ENCODE measurements at places on chromosomes 7 and 10.

DNA sequence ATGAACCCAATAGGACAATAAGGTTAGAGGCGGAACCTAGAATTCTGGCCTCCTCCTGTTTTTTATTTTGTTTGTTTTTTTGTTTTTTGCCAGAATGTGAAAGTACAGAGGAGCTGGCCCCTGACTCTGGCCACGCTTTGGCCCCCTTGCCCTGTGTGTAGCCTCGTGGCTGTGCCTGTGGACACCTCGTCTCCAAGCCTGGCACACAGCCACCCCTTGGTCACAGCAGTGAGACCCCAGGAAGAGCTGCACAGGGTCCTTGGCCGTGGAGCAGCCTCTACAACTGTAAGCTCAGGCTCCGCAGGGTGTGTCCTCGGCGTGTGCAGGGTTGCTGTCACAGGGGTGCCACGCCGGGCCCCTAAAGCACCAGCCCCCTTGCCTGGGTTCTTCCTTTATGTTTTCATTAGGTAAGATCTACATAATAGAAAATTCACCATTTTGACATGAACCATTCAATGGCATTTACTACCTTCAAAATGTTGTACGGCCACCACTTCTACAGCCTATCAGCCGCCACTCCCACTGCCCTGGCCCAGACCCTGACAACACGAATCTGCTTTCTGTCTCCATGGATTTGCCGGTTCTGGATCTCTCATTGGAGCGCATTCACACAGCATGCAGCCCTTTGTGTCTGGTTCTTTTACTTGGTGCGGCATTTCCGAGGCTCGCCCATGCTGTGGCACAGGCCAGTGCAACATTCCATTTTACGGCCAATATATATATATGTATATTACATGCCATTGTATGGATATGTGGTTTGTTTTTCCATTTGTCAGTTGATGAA, 51.0 kb downstream of the AMZ1 start:
- no peak overlapping the region for H3K4me3 ChIP-seq
- H3K27ac ChIP-seq, result no peak overlapping the region
- DNase-seq, result no peak
- peaks cover 9% of the 10 kb centered on the region for H3K4me1 ChIP-seq
- peaks cover 2% of the 10 kb centered on the region for H3K36me3 ChIP-seq
- H3K27me3 ChIP-seq, result no peaks in the 10 kb centered on the region

GRCh38 chr10:971613-972012, 16.6 kb upstream of the GTPBP4 start:
- H3K36me3 ChIP-seq, result no peaks in the 10 kb centered on the region
- H3K27ac ChIP-seq, result no peak overlapping the region
- no peak for DNase-seq
- no peaks in the 10 kb centered on the region for H3K27me3 ChIP-seq

GRCh38 chr10:125442856-125443540, 240.0 kb downstream of the TEX36 start:
- no peaks in the 10 kb centered on the region for H3K36me3 ChIP-seq
- no peaks in the 10 kb centered on the region for H3K4me1 ChIP-seq
- no peaks in the 10 kb centered on the region for H3K27me3 ChIP-seq
- H3K4me3 ChIP-seq, result no peak overlapping the region

DNA sequence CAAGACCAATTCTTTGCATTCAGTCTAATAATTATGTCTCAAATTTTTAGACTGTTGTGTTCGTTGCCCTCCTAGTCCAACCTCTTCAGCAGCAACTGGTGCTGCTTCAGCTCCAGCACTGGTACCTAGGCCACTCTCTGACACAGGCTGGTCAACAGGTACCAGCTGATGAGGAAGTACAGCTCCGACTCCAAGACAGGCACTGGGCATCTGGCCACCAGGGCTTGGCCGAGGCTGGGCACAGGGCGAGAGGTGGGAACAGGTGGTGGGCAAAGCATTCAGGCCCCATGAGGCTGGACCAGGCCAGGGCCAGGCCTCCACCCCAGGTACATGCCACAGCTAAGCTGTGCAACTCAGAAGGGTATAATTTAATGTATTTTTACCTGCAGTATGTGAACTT, 151.5 kb upstream of the AGR3 start:
- no peak for DNase-seq
- H3K27ac ChIP-seq, result no peak overlapping the region
- H3K27me3 ChIP-seq, result no peaks in the 10 kb centered on the region
- peaks cover 10% of the 10 kb centered on the region for H3K4me1 ChIP-seq

DNA sequence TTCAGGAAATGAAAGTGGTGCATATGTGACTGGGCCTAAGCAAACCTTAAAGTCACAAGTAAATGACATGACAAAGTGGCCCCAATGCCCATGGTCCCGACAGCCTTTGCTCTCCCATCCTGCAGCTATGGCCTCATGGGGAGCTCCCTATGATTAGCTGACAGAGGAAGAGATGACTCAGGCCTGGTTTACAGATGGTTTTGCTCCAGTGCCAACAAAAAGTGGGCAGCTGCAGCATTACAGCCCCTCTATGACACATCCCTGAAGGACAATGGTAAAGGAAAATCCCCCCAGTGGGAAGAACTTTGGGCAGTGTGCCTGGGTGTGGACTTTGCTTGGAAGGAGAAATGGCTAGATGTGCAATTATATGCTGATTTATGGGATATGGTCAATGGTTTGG, 105.1 kb upstream of the ADCY1 start:
- no peak overlapping the region for H3K27ac ChIP-seq
- H3K36me3 ChIP-seq, result no peaks in the 10 kb centered on the region
- H3K4me3 ChIP-seq, result no peak overlapping the region
- H3K4me1 ChIP-seq, result no peaks in the 10 kb centered on the region

DNA sequence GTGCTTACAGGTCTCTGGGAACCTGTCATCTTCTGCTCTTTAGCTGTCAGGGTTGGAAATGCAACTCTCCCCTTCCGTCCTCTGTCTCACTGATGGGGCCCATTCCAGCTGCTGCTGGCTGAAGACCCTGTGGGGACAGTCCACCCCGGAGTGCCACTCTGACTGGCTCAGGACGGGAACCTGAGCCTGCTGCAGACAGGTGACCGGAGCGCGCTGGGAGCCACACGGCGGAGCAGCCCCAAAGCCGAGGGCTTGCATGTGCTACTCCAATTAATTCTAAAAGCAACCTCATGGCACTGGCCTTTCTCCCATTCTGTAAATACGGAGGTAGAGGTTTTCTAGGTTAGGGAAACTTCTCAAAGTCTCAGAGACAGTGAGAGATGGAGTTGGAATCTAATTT, 223.5 kb upstream of the PITRM1 start:
- H3K36me3 ChIP-seq, result no peaks in the 10 kb centered on the region
- H3K27me3 ChIP-seq, result no peaks in the 10 kb centered on the region
- H3K4me1 ChIP-seq, result no peaks in the 10 kb centered on the region
- H3K27ac ChIP-seq, result no peak overlapping the region

- no peak overlapping the region for H3K4me3 ChIP-seq
- H3K27me3 ChIP-seq, result no peaks in the 10 kb centered on the region
- H3K27ac ChIP-seq, result no peak overlapping the region
- DNase-seq, result no peak
- H3K36me3 ChIP-seq, result no peaks in the 10 kb centered on the region
These were observed 64.8 kb downstream of the REEP3 start for GRCh38 chr10:63586043-63586442.

DNA sequence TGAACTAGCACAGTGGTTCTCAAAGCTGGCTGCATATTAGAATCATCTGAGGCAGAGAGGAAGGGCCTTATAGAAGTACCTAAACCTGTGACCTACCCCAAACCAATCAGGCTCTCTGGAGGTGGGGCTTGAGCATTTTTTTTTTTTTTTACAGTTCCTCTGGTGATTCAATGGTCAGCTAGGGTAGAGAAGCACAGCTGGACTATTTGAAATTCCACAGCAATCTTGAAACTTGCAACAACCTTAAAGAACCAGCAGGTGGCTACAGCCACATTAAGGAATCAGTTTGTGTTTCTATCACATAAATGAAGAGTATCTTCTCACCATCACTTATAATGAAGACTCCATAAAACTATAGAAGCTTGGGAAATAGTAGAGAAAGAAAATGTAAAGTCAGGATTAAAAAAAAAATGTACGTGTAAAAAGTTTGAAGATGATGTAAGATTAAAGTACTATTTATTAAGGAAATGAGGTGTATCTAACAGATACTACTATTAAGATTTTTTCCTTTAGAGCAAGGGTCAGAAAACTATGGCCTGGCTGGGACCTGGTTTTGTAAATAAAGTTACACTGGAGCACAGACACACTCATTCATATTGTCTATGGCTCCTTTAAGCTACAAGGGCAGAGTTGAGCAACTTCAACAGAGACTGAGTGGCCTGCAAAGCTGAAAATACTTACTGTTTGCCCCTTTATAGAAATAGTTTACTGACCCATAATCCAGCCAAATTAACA, 3.8 kb downstream of the RTKN2 start:
- H3K4me1 ChIP-seq, result peaks cover 16% of the 10 kb centered on the region
- DNase-seq, result no peak
- no peak overlapping the region for H3K4me3 ChIP-seq
- no peak overlapping the region for H3K27ac ChIP-seq
- H3K27me3 ChIP-seq, result no peaks in the 10 kb centered on the region

DNA sequence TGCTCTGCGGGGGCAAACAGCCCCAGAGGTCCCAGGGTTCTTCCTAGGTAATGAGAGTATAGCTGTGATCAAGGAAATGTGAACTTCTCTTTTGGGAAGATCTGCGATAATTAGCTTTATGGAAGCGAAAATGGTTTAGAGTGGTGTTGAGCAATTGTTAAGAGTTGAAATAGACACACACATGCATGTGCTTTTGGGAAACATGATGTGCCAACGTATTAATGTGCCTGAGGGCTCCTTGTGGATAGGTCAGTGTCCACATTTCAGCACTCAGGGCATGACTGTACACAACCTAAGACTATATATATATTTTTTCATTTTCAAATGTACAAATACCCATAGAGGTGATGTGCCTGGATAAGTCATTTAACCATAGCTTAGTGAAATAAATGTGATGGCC, 67.0 kb downstream of the GSDME start:
- peaks cover 4% of the 10 kb centered on the region for H3K36me3 ChIP-seq
- no peak overlapping the region for H3K4me3 ChIP-seq
- H3K27ac ChIP-seq, result no peak overlapping the region
- H3K27me3 ChIP-seq, result no peaks in the 10 kb centered on the region
- DNase-seq, result no peak
- no peaks in the 10 kb centered on the region for H3K4me1 ChIP-seq

DNA sequence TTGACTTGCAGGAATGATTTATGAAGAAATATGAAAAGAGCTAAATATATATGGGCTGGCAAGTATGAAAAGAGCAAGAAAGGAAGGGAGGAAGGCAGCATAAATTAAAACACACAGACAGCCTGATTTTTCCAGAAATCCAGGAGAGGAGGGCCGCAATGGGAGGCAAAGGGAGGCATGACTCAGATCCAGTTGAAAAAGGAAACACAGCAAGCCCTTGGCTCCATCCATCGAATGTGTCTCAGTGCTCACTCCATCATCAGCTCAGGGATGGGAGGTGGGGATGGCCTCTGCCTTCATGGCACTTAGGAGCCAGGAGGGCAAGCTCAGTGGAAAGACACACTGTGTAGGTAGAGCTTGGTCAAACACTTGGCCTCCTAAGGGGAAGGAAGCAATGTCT, 75.7 kb upstream of the PDZD8 start:
- H3K4me1 ChIP-seq, result no peaks in the 10 kb centered on the region
- H3K4me3 ChIP-seq, result no peak overlapping the region
- no peak overlapping the region for H3K27ac ChIP-seq
- no peak for DNase-seq
- H3K36me3 ChIP-seq, result no peaks in the 10 kb centered on the region
- peaks cover 6% of the 10 kb centered on the region for H3K27me3 ChIP-seq

DNA sequence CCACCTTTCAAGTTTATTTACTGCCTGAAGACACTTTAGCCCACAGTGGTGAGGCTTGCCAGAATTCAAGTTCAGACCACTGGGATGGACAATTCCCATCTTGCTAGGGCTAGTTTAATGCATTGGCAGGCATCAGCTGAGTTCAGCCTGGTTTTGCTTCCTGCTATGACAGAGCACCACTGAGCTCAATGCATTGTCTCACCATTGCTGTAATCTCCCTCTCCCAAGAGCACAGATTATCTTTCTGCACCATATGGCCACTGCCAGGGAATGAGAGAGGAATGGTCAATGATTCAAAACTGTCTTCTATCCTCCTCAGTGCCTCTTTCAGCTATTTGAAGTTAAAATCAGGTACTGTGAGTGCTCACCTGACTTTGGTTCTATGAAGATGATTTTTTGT, 160.8 kb downstream of the XPNPEP1 start:
- H3K36me3 ChIP-seq, result no peaks in the 10 kb centered on the region
- H3K4me1 ChIP-seq, result no peaks in the 10 kb centered on the region
- DNase-seq, result no peak
- no peaks in the 10 kb centered on the region for H3K27me3 ChIP-seq
- H3K27ac ChIP-seq, result no peak overlapping the region

- peaks cover 14% of the 10 kb centered on the region for H3K36me3 ChIP-seq
- no peak for DNase-seq
- no peak overlapping the region for H3K27ac ChIP-seq
- H3K4me1 ChIP-seq, result peaks cover 43% of the 10 kb centered on the region
- H3K4me3 ChIP-seq, result no peak overlapping the region
These were observed 14.0 kb downstream of the ITGB1 start for GRCh38 chr10:32943854-32944661.

- no peaks in the 10 kb centered on the region for H3K4me1 ChIP-seq
- DNase-seq, result no peak
- H3K27ac ChIP-seq, result no peak overlapping the region
- no peaks in the 10 kb centered on the region for H3K36me3 ChIP-seq
- H3K4me3 ChIP-seq, result no peak overlapping the region
These were observed 200.9 kb downstream of the CREB5 start for GRCh38 chr7:28613262-28613661.

All from CD4-positive, alpha-beta T cell (primary cell).